ENCODE measurements at places on chromosomes 2 and 18.

DNA sequence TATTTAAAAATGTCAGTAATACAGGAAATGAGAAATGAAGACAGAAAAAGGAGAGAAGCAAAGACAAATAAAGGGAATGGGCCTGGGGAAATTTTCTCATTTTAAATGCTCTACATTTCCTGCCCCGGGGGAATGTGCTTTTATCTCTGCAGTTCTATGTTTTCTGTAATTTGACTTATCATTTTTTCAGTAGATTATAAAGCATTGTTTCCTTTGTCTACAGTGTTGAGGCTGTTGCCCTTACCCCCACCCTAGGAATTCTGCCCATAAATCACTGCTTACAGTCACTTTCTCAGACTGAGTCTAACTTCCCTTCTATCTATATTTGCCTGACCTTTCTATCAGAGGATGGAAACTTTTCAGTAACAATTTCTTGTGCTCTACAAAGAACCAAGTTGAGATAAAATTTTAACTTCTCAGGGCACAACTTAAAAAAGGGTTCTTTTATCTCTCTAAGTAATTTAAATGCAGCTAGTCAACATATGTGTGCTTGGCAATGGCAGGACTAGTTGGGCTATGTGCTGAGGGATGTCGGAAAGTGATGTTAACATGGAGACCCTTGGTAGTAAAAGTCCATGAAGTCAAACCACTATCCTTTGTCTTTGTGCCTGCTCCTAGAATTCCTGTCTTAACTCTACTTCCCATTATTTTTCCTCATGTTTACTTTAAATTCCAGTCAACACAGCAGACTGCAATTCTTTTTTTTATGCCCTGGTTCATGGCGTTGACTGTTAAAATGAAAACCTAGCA is 146.5 kb upstream of the MMADHC start:
- DNase-seq = peak; percentile 44

DNA sequence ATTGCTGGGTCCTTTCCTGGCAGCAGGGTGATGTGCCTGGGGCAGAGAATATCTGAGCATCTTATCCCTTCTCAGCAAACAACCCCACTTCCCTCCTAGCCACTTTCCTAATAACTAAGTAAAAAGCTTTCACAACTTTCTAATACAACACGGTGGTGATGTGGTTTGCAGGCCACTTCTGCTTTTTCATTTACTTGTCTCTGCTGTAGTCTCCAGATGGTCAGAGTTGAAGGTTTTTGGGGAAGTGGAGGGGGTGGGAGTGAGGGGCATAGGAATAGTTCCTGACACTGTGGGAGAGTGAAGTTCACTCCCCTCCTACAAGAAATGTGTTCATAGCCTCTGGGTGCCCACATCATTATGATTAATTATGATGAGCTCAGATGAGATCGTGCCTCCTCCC is 11.6 kb downstream of the OXER1 start:
- peak; percentile 32 for DNase-seq

DNA sequence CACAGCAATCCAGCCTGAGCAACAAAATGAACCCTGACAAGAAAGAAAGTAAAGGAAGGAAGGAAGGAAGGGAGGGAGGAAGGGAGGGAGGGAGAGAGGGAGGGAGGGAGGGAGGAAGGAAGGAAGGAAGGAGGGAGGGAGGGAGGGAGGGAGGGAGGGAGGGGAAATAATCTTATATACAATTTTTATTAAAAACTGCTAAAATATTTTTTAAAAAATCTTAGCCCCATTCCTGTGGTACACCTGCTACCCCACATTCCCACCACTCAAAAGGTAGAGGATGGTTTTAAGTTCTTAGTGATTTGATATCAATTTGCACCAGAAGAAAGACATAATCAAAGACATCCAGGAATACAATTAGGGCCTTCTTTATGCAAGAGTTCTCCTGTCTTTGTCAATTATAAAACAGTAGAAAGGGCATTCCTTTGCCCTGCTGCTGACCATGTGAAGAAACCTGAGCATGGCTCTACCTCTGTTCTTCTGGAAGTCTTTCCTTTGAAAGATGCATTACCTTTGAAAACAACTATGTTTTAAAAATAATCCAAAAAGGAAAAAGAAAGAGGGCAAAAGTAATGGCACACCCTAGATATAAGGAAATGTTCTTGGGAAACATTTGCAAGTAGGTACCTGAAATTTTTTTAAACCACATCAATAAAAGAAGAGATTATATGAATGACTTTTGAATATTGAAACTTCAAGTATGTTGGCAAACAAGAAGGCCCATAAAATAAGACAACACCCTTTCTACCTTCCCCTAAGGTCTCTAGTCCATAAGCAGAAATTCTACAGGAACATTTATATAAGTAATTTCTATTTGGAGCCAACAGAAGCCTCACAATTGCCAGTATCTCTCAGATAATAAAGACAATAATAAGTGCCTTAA is 33.7 kb upstream of the ACVR2A start:
- no peak for DNase-seq

DNA sequence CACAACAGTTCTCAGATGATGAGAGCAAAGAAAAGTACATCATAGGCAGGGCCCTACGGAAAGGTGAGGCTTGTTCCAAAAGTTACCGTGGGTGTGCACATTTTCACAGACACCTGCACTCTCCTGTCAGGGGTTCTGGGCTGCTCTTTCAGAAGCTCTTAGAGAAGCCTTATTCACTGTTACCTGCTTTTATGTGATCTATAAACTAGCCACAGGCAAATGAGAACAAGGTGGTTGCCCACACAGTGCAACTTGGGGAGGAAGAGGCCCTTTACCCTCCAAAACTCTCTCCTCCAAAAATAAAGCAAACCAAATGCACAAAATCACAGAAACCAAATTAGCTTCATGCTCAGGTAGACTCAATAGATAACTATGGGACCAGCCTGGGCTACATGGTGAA is 11.1 kb upstream of the CUL3 start:
- no peak for DNase-seq

GRCh38 chr2:64863097-64863820 is 125.9 kb upstream of the SLC1A4 start:
- no peak for DNase-seq

DNA sequence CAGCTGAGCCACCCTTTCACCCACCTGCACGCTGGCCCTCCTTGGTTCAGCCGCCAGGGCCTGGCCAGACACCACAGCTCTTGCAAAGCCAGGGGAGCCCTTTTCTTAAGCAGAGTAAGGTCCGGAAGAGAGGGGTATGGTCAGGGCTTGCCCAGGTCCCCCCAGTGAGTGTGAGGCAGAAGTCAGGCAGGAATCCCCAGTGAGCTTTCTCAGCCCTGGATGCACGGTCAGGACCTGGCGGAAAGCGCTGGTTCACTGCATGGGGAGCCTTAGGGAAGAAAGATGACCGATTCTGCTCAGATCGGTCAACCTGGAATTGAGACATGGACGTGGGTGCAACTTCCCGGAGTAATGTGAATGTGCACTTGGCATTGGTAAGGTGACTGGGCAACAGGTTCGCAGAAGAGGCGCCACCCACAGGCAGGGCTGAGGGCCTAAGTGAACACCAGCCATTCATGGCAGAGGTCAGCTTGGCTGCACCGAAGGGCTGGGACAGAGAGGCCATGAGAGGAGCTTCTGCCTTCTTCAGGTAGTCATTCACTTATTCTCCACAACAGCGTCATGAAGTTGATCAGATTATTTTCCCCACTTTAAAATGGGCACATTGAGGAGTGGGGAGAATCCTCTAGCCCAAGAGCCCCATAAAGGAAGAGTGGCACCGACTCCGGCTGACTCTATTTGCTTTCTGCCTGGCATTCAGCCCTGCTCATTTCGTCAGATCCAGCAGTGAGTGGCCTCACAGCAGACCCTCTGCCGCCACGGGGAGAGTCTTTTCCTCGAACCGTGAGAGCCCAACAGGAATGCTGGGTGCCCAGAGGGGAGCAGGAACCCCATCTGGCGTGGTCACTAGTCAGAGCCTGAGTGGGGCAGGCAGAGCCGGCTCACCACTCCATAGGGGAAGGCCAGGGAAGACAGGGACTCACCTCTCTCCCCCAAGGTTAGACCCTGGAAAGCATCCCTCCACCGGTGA is 35.8 kb downstream of the SCTR start:
- DNase-seq = no peak

GRCh38 chr2:191899410-191899809 is 52.5 kb upstream of the CAVIN2 start:
- peak; percentile 90 for DNase-seq

DNA sequence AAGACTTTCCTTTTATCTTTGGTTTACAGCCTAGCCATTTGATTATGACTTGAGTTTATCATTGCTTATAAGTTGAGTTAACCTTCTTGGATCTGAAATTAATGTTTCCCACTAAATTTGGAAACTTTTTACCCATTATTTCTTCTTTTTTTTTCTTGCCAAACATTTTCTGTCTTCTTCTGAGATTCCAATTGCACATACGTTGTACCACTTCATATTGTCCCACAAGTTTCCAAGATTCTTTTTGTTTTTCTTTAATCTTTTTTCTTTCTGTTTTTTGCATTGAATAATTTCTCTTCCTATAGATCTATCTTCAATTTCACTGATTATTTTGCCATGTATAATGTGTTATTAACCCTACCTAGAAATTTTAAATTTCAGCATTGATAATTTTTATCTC is 18.6 kb downstream of the LONRF2 start:
- DNase-seq = no peak

DNA sequence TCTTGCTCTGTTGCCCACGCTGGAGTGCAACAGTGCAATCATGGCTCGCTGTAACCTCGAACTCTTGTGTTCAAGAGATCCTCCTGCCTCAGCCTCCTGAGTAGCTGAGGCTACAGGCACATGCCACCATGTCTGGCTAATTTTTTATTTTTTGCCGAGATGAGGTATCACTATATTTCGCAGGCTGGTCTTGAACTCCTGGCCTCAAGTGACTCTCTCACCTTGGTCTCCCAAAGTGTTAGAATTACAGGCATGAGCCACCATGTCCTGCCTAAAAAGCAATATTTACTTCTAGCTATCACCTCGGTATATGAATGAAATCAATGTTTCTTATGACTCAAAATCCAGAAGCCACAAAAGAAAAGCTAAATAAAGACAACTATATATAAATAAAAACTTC is 2.2 kb downstream of the BUB1 start:
- DNase-seq = no peak

- DNase-seq = no peak
These were observed 18.0 kb downstream of the ITSN2 start for GRCh38 chr2:24342110-24342910.

GRCh38 chr18:26911840-26912239 is 46.3 kb upstream of the AQP4 start:
- no peak for DNase-seq

DNA sequence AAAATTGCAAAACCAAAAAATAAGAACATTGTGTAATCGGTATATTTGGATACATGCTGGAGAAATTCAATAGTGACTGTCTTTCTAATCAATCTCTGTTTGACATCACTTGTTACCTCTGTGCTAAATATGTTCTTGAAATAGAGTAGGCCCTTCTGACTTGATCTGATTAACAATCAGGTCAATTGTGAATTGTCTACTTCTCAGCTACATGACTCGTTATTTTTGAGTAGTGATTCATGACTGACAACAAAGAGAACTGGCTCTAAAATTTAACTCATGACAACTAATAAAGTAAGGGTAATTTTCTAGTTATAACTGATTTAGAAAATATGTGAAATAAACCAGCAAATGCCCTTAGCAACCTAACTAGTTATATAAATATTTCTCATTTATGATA is 312.1 kb downstream of the TMX3 start:
- peak; percentile 24 for DNase-seq

DNA sequence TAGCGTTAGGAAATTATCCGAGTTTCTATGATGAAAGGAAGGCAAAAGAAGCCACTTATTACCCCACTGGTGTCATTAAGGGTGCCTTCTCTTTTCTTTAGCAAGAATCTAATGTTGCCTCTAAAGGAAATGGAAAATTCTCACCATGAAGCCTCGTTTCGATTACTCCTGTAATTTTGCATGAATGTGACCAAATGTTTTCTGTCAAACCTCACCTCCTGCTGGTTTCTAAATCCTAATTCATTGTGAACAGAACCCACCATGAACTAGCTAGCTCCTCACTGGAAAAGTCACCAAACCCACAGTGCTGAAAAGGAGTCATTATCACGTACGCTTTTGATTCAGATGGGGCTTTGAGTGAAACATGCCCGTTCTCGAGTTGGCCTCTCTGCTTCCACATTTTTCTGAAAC is 119.9 kb downstream of the COPS8 start:
- DNase-seq = no peak

GRCh38 chr2:102558463-102558862 is 60.9 kb upstream of the SLC9A2 start:
- peak; percentile 41 for DNase-seq

DNA sequence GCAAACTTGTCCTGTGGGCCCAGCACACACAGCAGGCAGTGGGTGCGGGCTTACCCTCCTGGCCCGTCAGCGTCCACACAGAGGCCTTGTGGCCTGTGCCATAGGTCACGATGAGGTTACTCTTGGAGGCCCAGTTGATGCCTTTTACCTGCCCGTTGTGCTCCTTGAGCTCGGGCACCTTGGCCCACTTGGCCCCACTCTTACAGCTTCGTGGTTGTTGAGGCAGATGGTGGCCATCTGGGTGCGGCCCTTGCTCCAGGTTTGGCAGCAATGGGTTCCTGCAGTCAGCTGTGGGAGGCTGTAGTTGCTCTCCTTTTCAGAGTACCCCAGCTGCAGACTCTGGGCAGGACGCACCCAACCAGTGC is 45.5 kb upstream of the PTH2R start:
- no peak for DNase-seq

GRCh38 chr2:61179701-61180639 is 18.0 kb downstream of the C2orf74 start:
- DNase-seq = peak; percentile 54

- no peak for DNase-seq
These were observed 114.9 kb downstream of the HDAC4 start for GRCh38 chr2:239285932-239286230.

- no peak for DNase-seq
These were observed 45.2 kb upstream of the ASB1 start for GRCh38 chr2:238381341-238382115.

- DNase-seq = no peak
These were observed 208.1 kb downstream of the NR4A2 start for GRCh38 chr2:156124458-156124857.

GRCh38 chr2:120360307-120360855 is 14.4 kb downstream of the INHBB start:
- DNase-seq = peak; percentile 45

GRCh38 chr18:78071776-78072175 is 822.1 kb downstream of the GALR1 start:
- no peak for DNase-seq

DNA sequence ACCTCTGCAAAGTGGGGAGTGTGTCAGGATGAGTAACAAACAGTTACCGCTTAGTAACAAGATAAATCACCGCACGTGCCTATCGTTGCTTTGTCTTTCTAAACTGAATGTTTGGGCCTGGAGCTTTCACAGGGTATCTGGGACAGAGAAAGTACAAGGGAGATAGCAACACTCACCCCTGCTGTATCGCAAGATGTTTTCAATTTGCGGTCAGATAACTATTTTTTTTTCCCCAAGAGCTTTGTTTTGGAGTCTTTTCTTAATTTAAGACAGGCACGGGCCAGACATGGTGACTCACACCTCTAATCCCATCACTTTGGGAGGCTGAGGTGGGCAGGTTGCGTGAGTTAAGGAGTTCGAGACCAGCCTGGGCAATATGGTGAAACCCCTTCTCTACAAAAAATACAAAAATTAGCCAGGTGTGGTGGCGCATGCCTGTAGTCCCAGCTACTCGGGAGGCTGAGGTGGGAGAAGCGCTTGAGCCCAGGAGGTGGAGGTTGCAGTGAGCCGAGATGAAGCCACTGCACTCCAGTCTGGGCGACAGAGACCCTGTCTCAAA is 146.6 kb downstream of the GBX2 start:
- DNase-seq = no peak
